ENCODE measurements at places on chromosomes 1 and 21. TPM values are rescaled to one million over a fixed set of nuclear protein-coding genes. Genes with fewer than 3 reads are reported as not detected.

Gene KDF1
- total RNA-seq: 0.39 TPM

Gene HUNK
- 0.27 TPM for total RNA-seq

Gene EPB41
- 130 TPM for total RNA-seq

Gene WDR64
- not detected for total RNA-seq

Gene PLEKHN1
- 1.1 TPM for total RNA-seq

Gene PLA2G2D
- total RNA-seq: not detected

Gene FAM72B
- total RNA-seq: 37.1 TPM

Gene ICOSLG
- 2.8 TPM for total RNA-seq

DNA sequence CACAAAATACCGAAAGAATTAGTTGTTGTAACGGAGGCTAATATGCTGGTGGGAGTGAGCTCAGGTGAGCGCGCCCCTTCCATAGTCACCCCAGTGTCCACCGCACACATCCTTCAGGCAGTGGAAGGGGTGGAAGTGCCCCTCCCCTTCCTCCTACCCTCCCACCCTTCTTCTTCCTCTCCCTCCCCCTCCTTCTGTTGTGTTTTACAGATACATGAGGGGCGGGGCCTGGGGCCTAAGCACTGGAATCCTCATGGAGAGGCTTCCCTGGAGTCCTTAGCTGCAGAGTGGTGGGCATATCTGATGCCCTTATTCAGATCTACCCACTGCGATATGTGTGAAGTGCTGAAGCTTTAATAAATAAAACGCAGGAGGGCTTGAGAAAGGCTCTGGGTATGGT lies 10.3 kb upstream of the ADARB1 start:
- DNase-seq: no peak

GRCh38 chr21:25967901-25968438 lies 202.6 kb downstream of the APP start:
- peak; percentile 7 for DNase-seq

DNA sequence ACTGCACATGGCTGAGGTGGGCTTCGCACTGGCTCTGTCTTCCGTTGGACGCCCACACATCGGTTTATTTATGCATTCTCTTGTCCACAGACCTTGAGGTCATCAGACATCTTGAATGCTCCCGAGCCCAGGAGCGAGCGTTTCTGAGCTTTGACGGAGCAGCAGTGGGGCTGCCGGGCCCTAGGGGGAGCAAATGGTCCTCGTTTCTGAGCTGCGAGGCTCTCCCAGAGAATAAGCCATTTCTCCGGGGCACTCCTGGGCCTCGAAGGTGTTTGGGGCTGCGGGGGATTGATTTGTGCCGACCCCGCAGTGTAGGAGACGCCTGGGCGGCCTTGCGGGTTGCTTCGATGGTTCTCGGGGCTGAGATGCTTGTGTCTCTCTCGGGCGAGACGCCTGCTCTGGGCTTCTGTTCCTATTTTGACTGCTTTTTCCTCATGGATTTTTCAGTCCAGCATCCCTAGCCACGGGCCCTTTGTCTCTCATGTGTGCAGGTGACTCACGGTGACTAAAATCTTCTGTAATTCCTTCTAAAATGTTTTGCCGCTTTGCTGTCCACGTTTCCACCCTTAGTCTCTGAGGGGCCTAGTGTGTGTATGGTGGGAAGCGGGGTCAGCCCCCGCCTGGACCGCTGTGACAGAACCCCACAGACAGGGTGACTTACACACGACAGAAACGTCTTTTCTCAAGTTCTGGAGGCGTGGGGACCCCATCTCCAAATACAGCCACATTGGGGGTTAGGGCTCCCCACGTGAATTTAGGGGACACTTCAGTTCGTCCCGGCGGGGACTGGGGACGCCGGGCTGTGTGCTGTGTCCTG lies 62.1 kb downstream of the FAAP20 start:
- DNase-seq: peak; percentile 58

DNA sequence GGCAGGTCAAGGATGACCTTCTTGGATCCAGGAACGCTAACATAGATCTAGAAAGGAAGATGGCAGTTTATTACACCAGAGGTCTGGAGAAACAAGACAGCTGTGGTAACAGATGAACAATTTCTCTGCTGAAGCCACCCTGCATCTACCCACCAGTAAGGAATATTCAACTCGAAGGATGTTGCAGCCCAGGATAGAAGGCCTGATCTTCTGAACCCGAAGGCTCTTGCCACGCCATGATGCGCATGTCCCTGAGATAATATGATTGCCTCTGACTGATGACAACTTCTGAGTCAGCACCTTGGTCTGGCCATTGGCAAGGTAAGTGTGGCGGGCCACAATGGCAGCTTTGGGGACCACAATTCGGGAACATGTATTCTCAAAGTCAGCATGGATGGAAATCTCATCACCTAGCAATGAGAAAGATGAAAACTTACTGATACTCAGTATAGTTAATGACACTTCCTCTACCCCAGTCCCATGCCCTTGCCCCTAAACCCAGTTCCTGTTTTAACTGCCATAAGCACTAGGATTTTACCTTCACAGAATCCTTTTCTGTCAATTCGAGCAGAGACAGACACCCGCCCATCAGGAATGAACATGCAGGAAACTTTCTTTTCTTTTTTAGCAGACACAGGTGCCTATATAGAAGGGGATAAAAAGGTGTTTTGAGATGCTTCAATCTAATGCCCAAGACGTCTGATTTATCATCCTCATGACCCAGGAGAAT lies 1.8 kb downstream of the TXNIP start:
- peak; percentile 74 for DNase-seq

DNA sequence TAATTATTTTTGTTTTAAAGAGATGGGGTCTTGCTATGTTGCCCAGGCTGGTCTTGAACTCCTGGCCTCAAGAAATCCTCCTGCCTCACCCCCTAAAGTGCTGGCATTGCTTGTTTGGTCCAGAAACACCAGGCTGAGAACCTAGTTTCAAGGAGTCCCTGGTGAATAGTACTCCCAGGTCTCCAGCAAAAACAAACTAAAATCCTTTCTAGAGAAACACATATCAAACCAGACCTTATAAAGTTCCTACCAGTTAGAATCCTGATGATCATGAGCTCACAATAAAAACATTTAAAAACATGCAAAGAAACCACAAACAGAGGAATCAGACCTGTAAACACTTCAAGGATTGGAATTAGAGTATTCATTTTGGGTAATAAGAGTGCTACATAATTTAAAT lies 34.4 kb upstream of the PADI1 start:
- no peak for DNase-seq

GRCh38 chr1:36864182-36864822 lies 170.0 kb downstream of the GRIK3 start:
- peak; percentile 64 for DNase-seq

DNA sequence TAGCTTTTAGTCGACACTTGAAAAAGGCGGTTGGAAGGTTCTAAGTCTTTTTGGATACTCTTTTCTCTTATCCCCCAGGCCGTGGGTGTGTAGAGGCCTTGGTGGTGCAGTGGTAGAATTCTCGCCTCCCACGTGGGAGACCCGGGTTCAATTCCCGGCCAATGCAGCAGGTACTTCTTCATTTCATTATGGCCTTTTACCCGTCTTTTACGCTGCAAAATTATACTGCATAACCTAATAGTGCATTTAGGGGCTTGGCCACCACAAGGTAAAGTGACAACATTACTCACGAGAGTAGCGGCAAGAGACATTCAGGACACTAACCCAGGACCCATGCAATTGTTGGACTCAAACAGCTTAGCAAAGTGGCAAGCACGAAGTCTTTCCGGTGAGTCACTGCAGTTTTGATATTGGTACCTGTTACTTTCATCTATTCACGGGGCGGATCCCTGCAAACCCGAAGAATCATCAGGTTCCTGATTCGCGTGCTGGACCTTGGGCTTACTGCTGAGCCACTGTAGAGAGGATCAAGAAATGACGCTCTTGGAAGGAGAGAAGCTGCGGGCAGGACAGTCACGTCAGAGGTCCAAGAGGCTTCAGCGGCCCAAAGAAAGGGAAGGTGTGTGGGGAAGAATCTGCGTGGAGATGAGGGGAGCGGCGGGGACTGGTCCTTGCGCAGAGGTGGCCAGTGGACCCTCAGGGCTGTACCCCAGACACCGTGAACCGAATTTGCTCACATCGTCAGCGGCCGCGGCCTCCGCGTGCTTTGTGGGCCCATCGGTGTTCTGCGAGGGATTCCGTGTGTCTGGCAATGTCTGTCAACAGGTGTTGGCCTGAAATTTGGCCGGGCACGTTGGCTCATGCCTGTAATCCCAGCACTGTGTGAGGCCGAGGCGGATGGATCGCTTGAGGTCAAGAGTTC lies 12.9 kb upstream of the RNU1-4 start:
- DNase-seq: peak; percentile 87

DNA sequence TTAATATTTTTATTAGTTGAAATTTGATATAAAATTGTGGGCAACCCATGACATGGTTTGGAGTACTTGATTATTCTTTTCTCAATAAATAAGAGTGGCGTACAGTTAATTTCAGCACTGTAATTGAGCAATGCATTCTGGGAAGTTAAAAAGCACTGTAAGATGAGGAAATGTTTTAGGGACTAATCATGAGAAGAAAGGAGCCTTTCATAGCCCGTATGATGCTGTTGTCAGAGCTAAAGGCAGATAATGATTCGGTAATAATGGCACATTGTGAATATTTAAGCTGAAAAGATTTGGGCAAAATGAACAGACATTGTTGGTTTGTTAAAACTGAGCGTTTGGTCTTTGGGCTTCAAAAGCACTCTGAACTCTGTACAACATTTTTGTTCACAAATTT lies 139.3 kb downstream of the NFIA start:
- no peak for DNase-seq

GRCh38 chr1:22763487-22764200 lies 53.0 kb downstream of the EPHB2 start:
- no peak for DNase-seq

GRCh38 chr21:45594721-45595489 lies 48.6 kb upstream of the PCBP3 start:
- DNase-seq: no peak

- DNase-seq: no peak
Measured at GRCh38 chr1:73766786-73767348, 431.1 kb downstream of the LRRIQ3 start.

DNA sequence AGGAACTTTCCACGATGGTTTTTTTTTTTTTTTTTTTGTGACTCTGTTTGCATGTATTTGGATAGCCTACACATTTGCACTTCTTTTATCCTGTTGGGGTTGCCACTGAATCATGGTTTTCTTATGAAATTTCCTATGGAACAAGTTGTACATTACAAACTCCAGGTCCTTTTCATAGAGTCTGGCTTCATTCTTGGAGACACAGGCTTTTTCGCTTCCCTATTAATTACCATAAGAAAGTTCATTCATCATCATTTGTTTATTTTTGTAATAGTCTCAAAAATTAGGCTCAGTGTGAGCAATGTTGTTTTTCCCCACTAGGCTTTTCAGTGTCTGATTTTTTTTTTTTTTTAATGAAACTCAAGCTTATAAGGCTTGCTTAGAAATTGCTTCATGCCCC lies 179.4 kb downstream of the FMN2 start:
- DNase-seq: no peak

DNA sequence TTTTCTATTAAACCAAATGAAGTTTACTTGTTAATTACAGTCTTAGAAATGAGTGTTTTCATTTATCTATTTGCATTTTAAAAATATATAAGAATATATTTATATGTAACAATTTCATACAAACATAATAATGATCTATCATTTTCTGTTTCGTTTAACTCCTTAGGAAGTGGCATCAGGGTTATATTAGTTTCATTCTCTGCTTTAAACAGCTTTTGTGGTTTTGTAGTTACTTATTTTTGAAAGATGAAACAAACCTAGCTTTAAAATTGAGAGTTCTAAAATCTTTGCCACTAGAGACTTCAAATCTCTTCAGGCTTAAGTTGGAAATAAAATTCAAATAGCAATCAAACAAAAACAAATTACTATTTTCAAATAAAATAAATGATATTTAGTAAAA lies 2110.6 kb downstream of the MRPL39 start:
- DNase-seq: no peak

DNA sequence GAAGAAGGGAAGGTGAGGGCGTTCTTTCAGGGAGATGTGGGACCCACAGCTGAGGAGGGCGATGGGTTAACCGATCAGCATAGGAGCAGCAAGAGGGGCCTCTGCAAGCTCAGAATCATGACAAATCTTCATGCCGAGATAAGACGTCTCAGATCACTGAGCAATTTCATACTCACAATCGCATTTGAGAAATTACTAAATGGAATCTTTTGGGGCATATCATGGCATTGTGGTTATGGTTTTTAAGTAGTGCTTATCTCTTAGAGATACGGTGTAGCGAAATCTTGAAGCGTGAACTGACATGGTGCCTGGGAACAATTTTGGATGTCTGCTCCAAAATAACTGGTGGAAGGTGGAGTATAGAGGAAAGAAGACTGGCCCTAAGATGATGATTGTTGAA lies 6.2 kb downstream of the TNNT2 start:
- DNase-seq: no peak

DNA sequence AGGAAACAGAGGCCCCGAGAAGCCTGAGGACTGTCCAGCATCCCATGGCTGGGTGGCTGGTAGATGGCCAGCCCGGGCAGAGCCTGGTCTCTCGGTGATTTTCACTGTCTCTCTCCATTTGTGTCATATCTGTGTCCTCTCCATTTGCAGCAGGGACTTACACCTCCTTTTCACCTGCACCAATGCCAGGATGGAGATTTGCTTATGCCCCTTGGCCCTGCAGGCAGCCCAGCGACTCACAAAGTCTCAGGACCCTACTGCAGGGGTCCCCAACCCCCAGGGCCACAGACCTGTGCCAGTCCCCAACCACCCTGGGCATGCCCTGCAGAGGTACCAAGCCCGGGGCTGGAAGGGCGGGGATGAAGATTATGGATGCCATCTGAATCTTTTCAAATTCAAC lies 201.6 kb downstream of the RHOU start:
- no peak for DNase-seq

DNA sequence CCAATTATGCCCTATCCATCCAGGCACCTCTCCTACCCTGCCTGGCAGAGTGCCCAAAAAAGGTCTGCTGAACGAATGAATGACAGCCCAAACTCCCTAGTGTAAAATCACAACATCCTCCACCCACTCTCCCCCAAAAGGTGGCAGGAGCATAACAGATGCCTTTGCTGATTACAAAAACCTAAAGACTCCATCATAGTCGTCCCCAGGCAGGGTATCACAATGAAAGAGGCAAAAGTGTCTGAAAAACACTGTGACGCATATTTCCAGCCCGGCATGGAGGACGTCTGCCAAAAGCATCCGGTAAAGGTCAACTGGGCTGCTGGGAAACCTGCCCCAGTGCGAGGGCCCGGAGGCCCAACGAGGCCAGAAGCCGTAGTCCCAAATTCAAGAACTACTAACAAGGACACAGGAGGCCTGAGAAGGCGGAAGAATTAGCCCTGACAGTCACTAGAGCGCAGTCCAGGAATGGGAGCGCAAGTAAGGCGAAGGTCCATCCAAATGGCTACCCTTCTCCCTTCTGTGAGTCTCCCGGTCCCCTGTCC lies 576 bp downstream of the SMIM12 start:
- DNase-seq: peak; percentile 71

GRCh38 chr1:33234588-33234990 lies 21.7 kb upstream of the ZNF362 start:
- DNase-seq: no peak

GRCh38 chr1:43349594-43350306 lies 9.0 kb upstream of the CDC20 start:
- no peak for DNase-seq

- no peak for DNase-seq
Measured at GRCh38 chr1:165666152-165666825, 32.1 kb downstream of the ALDH9A1 start.

- peak; percentile 66 for DNase-seq
Measured at GRCh38 chr1:205458777-205459566, 3.1 kb upstream of the BLACAT1 start.

- DNase-seq: no peak
Measured at GRCh38 chr1:176058686-176059085, 148.4 kb downstream of the COP1 start.

GRCh38 chr1:24420547-24420946 lies 4.9 kb downstream of the NIPAL3 start:
- DNase-seq: no peak

Data from activated CD4-positive, alpha-beta T cell treated with anti-CD3 and anti-CD28 coated beads for 36 hours (primary cell).